Panc1 (cell line): ENCODE measurements at places on chromosomes 5 and 9.

DNA sequence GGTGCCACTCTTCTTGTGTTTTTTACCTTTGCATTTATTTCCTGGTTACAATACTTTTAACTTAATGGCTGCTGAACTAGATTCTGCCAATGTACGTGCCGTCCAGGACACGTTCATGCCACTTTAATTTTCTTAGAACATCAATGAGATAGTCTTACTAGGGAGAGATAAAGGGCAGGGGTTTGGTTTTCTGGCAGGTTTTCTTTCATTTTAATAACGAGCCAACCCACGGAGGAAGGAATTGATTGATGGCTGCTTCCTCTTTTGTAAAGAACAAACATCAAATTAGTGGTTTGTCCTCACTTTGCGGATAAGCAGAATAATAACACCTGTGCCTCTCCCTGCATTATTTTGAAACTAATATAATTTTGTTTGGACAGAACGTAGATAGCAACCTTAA lies 135.7 kb downstream of the DOCK8 start:
- DNase-seq = no peak

GRCh38 chr5:179343719-179344430 lies 1.4 kb downstream of the ADAMTS2 start:
- no peak for DNase-seq

DNA sequence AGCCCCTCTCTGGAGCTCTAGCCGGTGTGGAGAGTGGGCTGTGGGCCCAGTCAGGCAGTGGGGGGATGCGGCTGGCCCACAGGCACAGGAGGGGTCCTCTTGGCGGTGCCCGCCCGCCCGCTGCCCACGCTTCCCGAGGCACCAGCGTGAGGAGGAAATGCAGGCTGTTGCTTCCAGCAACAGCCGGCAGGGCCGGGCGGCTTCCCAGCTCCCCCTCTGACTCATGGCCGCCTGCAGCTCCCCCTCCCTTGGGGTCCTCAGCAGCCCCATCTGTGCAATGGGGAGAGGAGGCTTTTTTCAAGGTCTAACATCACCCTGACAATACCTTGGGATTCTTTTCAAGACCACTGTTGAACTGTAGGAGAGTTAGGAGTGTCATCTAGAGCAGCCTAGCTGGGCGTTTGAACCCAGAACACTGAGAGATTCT lies 10.4 kb downstream of the CXXC5 start:
- DNase-seq = no peak

- DNase-seq = no peak
Measured at GRCh38 chr5:58016358-58016757, 443.5 kb downstream of the PLK2 start.
